ENCODE measurements at places on chromosomes 7 and 10.

GRCh38 chr7:28891192-28891875 is 66.8 kb downstream of the TRIL start:
- no peak for DNase-seq

DNA sequence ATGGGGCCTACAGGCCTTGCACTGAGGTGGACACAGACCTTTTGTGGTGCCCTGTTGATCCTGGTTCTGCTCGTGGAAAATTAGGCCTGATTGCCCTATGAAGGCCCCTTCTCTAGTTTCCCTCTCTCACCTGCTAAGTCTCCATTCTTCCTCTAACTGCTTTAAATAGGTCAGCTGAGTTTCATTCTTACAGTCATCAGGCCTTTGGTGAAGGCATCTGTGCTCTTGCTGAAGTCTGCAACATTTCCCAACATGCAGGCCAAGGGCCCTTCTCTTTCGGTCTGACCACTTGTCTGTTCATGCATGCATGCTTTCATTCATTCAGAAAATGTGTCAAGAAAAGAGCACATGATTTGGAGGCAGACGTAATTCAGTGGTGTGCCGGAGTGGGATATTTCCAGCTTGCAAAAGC is 244.0 kb downstream of the BUB3 start:
- DNase-seq: no peak

GRCh38 chr7:148121401-148121800 is 469.2 kb upstream of the C7orf33 start:
- no peak for DNase-seq

- no peak for DNase-seq
Measured at GRCh38 chr7:65438598-65438997, 64.9 kb downstream of the ZNF92 start.

DNA sequence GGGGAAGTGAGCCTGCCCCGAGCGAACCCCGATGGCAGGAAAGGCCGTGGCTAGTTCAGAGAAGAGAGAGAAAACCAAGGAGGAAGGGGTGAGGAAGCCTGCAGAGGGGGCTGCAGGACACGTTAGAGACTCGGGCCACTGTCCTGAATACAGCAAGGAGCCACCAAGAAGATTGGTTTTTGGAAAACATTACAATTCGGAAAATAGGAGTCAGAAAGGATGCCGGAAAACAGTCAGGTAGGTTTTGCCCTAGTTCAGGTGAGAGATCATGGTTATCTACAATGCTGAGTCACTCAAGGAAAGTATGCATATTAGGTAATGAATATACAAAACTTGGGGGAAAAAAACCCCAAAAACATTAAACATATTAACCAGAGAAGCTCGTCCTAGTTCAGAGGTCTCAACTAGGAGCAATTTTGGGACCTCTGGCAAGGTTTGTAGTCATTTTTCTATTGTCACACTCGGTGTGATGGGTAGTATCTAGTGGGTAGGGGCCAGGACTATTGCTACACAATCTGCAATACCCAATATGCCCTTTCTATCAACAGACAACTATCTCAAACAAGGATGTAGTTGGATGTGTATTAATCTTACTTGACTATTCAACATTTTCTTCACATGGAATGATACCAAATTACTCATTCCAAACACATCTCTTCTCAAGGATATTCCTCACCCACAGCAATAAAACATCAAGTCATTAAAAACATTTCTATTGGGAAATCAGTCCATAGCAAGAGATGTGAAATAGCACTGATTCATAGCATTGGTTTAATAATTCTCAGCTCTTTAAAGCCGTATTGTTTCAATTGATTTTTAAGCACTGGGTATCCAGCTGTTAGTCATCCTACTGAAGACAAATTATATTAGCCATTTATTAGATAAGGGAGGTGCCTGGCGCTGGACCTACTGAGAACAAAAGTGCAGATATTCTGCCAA is 74.4 kb upstream of the RSU1 start:
- peak; percentile 0 for DNase-seq

DNA sequence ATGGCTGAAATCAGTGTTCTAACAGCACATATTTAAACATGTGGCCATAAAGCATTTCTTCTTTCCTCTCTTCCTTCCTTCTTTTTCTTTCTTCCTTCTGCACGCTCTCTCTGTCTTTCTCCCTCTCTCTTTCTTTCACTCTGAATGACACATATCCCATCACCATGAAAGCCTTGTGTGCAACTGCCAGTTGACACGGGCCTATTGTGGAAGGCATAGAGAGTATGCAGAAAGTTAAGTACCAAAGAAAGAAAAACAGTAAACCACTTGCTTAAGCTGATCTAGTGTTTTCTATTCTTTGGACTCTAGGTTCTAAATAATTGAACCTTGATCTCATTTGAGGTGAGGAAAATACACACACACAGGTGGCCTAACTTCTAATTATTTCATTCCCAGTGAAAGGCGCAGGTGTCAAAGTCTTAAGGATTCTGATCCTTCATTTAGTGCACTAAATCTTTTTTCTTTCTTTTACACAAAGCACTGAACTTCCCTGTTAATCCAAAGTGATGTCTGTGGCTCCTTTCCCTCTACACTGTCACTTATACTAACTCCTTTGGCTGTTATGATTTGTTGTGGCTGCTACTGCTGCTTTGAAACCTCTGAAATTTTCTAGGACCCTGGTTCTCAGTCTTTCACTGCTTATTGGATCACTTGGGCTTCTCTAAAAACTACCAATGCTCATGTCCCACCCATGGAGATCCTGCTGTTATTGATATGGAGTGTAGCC is 17.7 kb downstream of the DKK1 start:
- no peak for DNase-seq

GRCh38 chr10:24897326-24897926 is 55.0 kb downstream of the PRTFDC1 start:
- no peak for DNase-seq

DNA sequence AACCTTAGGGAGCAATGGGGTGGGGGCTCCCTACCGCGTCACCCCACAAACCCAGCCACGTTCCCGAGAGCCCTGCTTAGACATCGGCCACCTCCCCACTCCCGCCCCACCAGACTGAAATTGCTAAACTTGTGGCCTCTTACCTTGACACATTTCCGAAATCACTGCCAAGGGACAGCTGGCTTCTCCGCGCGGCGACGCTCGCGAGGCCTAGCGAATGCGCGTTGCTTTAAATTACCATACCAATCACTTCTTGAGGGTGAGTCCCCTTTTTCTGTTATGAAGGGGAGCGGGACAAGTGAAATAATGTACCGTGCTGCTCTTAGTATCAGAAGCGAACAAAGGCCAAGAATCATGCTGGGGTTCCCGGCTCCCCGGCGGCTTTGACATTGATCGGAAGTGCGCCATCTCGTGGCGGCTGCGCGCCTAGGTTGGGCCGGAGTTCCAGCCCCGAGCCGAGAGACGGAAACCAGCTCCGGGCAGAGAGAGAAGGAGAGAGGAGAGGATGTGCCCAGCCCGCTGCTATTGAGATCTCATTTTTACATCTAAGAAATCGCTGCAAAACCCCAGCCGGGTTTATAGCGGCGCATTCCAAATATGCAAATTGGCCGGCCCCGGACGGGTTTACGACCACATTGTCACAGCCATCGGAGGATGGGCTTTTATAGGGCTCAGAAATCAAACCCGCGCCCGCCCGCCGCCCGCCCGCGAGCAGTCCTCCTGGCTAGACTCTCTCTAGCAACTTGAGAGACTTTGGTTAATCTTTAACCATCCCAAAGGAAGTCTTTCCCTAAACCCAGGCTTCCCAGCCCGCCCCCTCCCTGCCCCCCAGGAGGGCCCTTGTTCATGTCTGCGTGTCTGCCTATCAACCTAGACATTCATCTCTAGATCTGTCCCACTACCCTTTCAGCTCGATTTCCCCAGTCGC is 5.3 kb downstream of the HOXA11 start:
- DNase-seq: peak; percentile 16

DNA sequence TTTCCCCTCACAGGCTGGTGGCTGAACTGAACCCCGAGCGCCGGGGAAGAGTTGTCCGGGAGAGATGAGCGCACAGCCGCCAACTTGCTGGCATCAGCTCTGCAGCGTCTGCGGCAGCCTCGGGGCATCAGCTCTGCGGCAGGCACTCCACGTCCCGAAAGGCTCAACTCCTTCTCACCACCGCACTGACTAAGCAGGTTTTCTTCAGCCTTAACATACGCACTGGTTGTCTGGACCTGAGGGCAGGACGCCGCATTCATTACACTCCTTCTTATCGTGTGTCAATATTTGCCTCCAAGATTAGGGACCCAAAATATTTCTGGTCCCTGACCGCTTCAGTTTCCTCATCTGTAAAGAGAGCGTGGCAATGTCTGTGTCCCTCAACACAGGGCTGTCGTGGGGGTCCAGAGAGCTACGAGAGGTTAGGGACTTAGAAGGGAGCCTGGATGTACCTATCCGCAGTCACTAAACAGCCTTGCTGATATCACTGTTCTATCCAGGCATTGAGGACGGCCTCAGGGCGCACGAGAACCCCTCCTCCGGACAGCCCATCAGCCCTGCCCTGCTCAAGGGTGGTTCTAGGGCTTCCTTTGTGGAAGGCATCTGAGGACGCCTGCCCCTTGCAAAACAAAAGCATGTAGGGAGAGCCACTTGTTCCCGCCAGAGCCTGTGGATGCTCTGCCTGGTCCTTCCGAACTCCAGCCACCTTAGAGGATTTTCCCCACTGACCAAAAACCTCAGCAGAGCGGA is 42.8 kb upstream of the FIGNL1 start:
- no peak for DNase-seq

DNA sequence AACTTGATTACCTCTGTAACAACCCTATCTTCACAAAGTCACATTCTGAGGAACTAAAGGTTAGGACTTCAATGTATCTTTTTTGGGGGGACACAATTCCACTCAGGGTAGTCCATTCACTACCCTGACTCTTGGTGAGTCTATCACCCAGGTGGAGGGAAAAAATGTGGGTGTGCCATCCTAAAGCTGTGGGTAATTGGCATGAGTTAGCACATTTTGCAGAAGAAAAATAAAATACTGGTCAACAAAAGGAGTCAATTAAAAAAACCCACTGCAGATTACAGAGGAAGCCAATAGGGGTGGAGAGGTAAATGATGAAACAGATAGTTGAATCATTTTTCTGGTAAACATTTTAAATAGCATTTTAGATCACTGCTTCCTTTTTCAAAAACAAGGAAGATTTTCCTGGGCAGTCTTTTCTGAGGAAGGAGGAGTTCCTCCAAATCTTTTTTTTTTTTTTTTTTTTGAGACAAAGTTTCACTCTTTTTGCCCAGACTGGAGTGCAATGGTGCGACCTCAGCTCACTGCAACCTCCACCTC is 5.1 kb upstream of the BLVRA start:
- DNase-seq: no peak

DNA sequence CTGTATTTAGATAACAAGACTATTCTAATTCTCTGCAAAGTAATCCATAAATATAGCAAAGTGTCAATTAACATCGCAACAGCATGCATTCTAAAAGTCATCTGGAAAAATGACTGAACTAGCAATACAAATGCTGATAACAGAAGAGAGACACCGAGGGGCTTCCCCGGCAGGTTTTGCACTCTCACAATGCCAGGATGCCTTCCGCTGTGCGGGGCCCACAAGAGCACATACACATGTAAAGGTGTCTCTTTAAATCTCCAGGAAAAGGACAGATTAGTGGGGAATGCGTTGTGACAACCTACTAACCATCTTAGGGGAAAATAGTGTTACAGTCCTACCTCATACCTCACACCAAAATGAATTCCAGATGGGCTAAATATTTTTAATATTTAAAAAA is 86.9 kb downstream of the CXCL12 start:
- no peak for DNase-seq

DNA sequence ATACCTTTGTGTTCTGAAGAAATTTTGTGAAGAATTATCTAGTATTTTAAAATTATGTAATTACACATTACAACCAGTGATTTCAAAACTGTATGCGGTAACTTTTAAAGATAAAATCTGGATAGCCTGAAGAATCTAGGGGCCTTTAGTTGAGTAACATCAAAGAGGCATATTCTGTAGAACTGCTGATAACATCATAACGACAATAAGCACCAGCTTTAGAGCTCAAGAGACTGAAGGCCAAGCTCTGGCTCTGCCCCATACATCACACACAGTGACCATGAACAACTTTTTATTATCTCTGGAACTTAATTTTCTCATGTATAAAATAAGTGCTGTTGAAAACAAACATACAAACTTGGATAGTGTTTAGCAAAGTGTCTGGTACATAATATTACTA is 121.1 kb upstream of the RHOBTB1 start:
- no peak for DNase-seq

GRCh38 chr10:110610308-110610774 is 33.8 kb upstream of the RBM20 start:
- DNase-seq: peak; percentile 14

DNA sequence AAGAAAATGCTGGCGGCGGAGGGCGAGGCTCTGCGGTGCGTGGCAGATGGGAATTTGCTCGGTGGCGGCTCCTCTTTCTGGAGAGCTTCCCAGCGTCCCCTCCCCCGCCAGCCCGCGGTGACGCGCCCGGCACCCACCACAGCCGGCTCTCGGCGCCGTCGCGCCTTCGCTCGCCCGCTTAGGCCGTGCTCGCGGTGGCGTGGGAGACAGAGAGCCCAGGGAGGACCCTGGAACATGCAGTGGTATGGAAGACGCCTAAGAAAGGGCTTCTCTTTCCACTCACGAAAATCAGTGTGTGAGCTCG is 576 bp upstream of the CSGALNACT2 start:
- DNase-seq: no peak

- DNase-seq: no peak
Measured at GRCh38 chr10:60479305-60480020, 89.8 kb upstream of the ANK3 start.

- DNase-seq: no peak
Measured at GRCh38 chr7:18607025-18607424, 111.5 kb downstream of the HDAC9 start.

GRCh38 chr7:55336540-55336939 is 28.6 kb upstream of the LANCL2 start:
- DNase-seq: no peak

GRCh38 chr7:105656922-105657521 is 75.7 kb upstream of the EFCAB10 start:
- DNase-seq: peak; percentile 22

GRCh38 chr10:63751836-63752235 is 230.6 kb downstream of the REEP3 start:
- DNase-seq: no peak
